ENCODE measurements at places on chromosomes 3 and 15.

GRCh38 chr3:160205606-160206005 lies 19.6 kb upstream of the C3orf80 start:
- no peak for DNase-seq

- no peak for DNase-seq
Observed at GRCh38 chr3:82508-82907, 114.1 kb upstream of the CHL1 start.

DNA sequence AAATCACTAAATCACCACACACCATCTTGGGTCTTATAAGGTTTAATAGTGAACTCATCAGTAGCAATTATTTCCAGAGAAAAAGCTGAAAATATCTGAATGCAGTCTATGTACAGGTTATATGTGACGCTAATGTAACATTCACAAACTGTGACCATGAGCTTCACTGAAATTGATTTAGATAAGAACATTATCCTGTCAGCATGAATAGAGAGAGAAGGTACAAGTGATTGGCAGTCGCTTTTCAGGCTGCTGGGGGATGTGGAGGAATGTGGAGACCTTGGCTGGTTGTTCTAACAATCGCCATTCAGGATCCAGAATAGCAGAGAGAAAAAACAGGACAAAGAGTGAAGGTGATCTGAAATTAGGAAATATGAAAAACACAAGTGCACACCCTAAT lies 98.1 kb downstream of the CADPS start:
- no peak for DNase-seq

DNA sequence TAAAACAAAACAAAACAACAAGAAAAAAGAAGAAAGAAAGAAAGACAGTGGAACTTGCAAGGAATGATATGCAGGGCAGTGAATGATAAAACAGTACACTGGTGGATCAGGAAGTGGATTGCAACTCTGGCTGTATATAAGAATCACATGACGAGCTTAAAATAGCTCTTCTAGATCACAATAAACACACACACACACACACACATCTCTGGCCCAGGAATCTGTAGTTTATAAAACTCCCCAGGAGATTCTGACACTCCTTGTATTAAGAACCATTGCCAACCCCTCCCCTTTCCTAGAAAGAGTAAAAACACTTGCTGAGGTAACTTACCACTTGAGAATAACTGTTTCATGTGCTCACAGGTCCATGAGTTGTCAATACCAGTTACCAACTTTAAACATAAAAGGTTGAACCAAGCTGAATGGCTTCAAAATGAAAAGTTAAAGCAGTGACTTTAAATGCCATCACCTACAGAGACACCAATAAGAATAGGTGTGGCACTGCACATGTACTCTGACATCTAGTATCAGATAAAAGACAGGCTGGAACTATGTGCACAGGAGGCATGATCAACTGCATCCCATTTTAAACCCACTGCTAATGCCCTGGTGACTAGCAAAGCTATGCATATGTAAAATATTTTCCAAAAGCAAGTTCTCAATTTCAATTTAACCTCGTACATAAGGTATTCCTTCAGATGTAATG lies 3.9 kb downstream of the CPOX start:
- no peak for DNase-seq

DNA sequence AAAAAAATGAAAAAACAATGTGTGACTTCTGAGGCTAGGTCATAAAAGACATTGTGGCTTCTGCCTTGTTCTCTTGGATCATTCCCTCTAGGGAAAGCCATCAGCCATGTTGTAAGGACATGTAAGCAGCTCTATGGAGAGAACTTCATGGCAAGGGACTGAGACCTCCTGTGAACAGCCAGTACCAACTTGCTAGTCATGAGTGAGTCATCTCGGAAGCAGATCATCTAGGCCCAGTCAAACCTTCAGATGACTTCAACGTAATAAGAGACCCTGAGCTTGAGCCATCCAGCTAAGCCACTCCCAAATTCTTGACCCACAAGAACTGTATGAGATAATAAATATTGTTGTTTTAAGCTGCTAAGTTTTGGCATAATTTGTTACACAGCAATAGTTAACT lies 4.9 kb downstream of the MON1A start:
- no peak for DNase-seq

- no peak for DNase-seq
Observed at GRCh38 chr3:155185631-155186071, 105.5 kb downstream of the MME start.

- DNase-seq = no peak
Observed at GRCh38 chr15:76163457-76164295, 103.9 kb downstream of the TMEM266 start.

DNA sequence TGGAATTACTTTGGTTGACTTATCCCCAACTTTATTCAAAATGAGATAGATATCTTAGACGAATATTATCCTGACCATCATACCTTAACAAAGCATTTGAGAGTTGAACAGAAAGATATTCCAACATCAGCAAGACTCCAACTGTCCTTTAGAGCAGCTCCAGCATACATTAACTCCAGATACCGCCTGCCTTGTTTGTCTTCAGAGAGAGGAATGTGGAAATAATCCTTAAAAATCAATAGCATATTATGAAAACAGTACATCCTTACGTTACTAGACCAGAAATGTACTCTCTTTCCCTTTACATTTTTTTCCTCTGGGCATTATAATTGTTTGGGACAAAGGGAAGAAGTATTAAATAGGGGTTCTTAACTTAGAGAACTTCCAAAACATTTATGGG lies 1.7 kb downstream of the ANKUB1 start:
- no peak for DNase-seq

- no peak for DNase-seq
Observed at GRCh38 chr15:69132430-69132829, 28.0 kb upstream of the GLCE start.

GRCh38 chr3:138747225-138747624 lies 87.5 kb downstream of the PIK3CB start:
- DNase-seq = peak; percentile 12

DNA sequence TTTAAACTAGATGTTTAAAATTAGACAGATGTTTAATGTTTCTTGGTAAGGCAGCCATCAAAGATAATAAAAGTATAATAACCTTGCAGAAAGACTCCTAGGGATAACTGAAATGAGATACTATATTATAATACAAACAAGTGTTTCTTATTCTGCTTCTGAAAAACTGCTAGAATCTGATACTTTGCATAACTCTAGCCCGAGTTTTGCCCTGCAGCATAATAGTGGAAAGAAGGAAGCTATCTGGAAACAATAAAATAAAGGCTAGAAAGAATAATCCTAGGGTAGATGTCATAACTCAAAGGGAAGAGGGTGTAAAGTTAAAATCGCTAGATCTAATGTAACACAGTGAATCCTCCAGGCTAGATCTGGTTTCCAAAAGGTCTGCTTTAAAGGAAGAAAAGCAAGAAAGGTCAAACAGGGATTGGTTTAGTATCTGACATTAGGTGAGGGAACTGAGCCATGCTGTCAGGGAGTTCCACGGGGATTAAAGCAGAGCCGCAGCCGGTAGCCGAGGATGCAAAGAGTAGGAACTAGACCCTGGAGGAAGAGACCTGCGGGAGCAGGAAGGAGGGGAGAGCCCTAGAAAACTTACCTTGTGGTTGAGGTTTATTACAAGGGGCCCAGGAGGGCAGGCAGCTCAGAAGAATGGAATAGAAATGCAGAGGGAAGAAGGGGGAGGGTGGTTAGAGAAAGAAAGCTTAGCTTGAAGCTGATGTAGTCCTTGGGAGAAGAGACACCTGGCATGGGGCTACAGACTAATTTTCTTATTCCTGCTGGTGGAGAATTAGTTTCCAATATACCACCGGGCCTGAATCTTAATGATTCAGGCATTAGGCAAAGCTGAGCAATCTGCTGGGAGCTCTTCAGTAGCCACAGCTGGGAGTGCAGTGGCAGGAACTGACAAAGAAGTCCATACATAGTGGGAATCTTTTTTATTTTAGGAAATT lies 46.1 kb upstream of the TUSC7 start:
- DNase-seq = no peak

- DNase-seq = no peak
Observed at GRCh38 chr3:131233900-131234668, 147.5 kb upstream of the NUDT16 start.

- no peak for DNase-seq
Observed at GRCh38 chr3:54827776-54828175, 100.1 kb downstream of the LRTM1 start.

DNA sequence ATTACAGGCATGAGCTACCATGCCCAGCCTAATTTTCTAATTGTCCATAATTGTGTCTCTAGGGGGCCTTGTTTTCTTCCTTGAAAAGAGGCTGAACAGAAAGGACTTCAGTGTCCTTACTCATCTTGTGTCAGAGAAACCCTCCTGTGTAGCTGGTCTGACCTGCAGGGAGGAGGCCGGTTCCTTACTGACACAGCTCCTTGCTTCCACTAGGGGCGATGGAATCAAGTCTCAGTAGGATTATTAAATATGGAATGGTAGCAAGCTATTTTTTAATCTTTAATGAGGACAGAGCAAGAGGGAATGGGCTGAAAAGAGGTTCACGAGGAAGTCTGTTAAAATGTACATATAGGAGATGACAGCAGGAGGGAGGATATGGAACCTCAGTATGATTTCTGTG lies 8.6 kb downstream of the LPCAT4 start:
- DNase-seq = no peak

GRCh38 chr3:30292192-30292893 lies 314.1 kb upstream of the TGFBR2 start:
- no peak for DNase-seq

DNA sequence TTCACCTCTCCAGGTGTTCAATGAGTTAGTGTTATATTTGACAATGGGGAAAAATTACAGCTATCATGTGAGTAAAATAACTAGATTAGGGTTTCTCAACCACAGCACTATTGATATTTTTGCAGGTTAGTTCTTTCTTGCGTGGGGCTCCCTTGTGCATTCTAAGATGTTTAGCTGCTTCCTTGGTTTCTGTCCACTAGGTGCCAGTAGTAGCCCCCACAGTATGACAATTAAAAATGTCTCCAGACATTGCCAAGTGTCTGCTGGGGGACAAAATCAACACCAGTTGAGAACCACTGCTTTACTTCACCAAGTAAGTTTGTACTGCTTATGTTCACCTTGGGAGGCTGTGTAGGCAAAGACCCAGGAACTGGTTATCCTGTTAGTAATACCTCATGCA lies 618.7 kb downstream of the EDEM1 start:
- DNase-seq = no peak

DNA sequence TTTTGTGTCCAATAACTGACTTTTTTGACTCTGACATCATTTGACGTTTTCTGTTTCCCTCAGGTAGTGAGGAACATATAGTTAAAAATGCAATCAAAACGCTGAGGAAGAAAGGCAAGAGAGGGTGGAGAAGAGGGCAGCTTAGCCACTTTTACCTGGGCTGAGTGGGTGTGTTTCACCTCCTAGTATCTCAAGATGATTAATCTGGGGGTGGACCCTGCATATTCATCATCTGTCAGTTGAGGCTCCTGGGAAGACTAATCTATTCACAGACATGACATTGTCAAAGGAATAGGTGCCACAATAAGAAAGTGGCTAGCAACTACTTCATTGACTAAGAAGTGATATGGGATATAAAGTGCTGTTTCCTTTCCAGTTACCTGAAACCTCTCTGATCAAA lies 331.5 kb upstream of the RARB start:
- no peak for DNase-seq

DNA sequence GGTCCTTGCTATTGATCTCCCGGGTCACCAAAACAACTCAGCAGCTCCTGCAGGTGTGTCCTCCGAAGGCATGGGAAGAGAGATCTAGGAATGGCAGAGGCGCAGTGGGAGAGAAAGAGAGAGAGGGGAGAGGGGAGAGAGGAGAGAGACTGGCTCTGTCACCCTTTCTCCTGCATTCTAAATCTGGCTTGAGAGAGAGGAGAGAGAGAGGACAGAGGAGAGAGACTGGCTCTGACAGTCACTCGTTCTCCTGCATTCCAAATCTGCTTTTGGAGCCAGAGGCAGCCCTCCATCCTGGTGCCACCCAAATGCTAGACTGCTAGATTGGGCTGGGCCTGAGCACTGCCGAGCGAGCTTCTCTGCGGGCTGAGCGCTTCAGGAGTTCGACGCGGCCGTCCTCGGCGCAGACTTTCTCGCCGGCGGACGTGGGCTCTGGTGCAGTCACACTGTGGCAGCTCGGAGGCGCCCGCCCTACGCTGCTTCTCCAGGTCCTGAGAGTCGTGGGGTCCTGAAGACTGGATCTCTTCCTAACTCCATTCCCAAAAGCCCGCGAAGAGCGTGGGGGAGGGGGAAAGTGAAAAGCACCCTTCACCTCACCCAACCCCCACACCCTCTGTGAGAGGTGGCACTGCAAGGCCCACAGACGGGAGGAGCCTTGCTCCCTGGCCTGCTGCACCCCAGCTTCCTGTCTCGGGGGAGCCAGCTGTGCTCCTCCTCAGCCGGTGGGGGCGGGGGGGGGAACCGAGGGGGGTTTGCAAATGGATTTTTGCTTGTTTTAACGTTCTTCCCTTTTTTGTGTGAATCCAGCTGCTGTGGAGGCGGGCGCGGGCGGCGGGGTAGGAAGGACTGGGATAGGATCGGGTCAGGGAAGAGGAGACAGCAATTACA lies 222.3 kb downstream of the MEIS2 start:
- no peak for DNase-seq

- DNase-seq = peak; percentile 32
Observed at GRCh38 chr3:128489927-128490649, 2.9 kb downstream of the GATA2 start.

- no peak for DNase-seq
Observed at GRCh38 chr3:174216946-174217718, 642.0 kb upstream of the NAALADL2 start.

GRCh38 chr3:149368201-149368673 lies 9.2 kb downstream of the TM4SF1 start:
- no peak for DNase-seq

GRCh38 chr3:170220871-170221270 lies 1.4 kb upstream of the PRKCI start:
- DNase-seq = no peak

DNA sequence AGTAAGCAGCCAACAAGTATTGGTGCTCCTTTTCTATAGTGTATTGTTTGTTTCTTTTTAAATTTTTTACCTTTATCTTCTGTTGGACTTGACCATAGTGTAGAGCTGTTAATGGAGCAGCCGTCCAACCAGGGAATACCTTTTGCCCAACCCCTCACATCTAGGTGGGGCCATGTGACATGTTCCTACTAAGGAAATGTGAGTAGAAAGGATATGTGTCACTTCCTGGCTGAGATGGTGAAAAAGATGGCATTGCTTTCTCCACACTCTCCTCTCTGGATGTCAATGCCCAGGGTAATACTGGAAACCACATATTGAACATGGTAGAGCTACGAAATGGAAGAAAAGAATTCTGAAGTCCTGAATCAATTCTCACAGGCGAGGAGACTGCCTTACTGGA lies 218.8 kb downstream of the TBL1XR1 start:
- no peak for DNase-seq

Measured in NCI-H1092 treated with DMSO at 0.1 percent for 48 hours (cell line).